ENCODE measurements at places on chromosomes 1 and 21. TPM values are rescaled to one million over a fixed set of nuclear protein-coding genes. Genes with fewer than 3 reads are reported as not detected.

Gene LRRC38
- polyA plus RNA-seq: 0.22 TPM

Gene TTC3
- 108 TPM for polyA plus RNA-seq

DNA sequence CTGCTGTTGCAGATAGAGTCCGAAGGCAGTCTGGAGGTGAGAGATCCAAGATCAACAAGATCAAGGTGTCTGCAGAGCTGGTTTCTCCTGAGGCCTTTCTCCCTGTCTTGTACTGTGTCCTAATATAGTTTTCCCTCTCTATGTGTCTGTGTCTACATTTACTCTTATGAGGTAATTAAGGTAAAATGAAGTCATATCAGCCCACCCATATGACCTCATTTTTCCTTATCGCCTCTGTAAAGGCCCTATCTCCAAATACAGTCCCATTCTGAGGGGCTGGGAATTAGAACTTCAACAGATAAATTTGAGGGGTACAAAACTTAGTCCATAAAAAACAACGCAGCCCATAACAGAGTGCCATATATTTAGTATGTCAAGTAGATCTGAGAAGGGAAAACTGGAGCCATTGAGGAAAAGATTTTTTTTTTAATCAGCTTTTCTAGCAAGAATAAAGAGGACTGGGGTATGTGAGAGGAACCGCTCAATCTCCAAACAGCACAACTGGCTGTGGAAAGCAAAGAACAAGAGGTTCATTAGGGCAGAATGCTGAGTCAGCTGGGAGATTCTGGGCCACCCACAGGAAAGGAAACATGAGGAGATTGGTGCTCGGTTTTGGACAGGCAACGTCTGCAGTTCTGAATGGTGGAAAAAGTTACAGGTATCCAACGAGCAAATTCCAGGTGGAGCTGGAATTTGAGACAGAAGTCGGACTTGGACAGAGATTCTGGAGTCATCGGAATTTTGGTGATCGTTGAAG, 65.7 kb downstream of the MAP3K21 start:
- no peaks in the 10 kb centered on the region for H3K36me3 ChIP-seq
- no peak overlapping the region for H3K27ac ChIP-seq

DNA sequence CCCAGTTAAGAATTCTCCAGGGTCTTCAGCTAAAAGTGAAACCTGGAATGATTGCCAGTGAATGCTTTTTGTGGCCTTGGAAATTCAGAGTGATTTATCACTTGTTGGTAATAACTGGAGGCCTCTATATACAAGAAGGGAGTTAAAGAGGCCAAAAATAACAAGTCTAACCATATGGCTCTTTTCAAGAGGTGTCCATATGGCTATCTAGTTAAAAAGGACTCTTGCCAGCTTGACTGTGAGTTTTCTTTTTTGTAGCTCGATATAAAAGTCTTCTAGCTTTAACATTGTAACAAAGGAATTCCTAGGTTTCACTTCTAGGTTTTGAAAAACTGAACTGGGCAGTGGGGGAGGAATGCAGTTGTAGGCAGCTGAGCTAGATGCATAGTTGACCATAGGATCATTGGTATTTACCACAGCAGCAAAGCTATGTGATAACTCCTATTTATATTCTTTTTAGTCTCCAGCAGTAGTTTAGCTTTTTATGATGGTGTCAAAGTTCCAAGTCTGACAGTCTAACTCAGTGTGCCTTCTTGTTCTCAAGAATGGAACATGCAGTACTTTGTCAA, 44.4 kb downstream of the CACHD1 start:
- peak; percentile 72 for DNase-seq
- H3K36me3 ChIP-seq: no peaks in the 10 kb centered on the region

GRCh38 chr1:62077821-62078220, 116.8 kb upstream of the L1TD1 start:
- H3K4me1 ChIP-seq: no peaks in the 10 kb centered on the region
- peaks cover 9% of the 10 kb centered on the region for H3K36me3 ChIP-seq
- H3K27ac ChIP-seq: no peak overlapping the region
- H3K27me3 ChIP-seq: no peaks in the 10 kb centered on the region

DNA sequence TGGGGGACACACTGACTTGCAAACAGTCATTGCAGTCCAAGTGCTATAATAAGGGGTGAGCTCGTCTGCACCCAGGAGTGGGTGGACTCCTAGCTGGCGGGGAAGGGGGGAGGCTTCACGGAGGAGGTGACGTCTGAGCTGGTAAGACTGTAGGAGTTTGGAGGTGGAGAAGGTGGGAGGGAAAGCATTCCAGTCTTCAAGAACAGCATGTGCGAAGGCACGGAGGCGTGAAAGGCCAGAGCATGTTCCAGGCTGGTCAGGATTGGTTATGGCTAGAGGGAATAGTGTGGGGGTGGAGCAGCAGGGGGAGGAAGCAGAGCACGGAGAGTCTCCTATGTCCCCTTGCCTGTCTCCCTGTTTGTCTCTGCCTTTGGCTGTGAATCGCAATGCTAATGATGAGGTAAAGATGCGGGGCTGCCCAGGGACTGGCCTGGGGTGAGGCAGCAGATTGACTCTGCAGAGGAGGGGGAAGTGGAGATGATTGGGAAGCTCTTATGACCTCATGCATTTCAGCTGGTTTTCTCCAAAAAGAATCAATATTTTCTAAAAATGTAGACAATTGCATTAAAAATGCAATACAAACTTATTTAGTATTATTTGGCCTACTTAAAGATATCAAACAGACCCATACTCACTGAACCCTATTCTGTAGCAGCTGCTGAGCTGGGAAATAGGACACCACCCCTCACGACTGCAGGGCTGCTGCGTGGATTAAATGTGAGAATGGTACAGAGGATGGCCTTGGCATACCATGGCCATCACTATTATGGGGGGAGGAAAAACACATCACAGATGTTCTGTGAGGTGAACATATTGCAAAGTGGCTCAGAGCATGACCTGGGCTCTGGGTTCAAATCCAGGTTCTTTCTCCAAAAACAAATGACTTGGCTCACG, 2.6 kb upstream of the ZNF436 start:
- peaks cover 21% of the 10 kb centered on the region for H3K4me1 ChIP-seq
- H3K27me3 ChIP-seq: no peaks in the 10 kb centered on the region
- no peak overlapping the region for H3K27ac ChIP-seq
- H3K4me3 ChIP-seq: no peak overlapping the region
- DNase-seq: no peak
- H3K36me3 ChIP-seq: no peaks in the 10 kb centered on the region

DNA sequence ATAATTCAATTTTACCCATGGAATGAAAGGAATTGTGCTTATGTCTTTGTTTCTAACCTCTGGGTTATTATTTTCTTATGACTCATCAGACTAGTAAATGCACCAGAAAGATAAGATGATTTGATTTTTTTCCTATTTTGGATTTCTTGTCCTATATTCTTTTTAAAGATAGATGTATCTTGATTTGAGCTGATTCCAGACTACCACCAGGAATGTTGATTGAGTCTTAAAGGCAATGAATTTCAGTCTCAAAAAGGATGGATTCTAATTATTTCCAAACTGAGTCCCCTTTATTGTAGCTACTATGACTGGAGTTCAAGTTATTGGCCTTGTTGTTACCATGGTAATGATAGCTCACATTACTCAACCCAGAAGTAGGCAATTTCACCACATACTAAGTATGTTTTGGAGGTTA, 95.8 kb upstream of the RGS4 start:
- no peaks in the 10 kb centered on the region for H3K36me3 ChIP-seq
- no peak overlapping the region for H3K4me3 ChIP-seq
- H3K27me3 ChIP-seq: no peaks in the 10 kb centered on the region
